HT1080 (cell line): ENCODE measurements at places on chromosomes 12 and 14. TPM values are rescaled to one million over a fixed set of nuclear protein-coding genes. Genes with fewer than 3 reads are reported as not detected.

TOMM20L gene
- total RNA-seq, result not detected in 2 replicates

TGM1 gene
- 0.76 and 1.4 TPM in 2 replicates for total RNA-seq

RPL10L gene
- not detected in 2 replicates for total RNA-seq

CD163L1 gene
- total RNA-seq, result 3.0 and 6.0 TPM in 2 replicates

SLC25A21 gene
- total RNA-seq, result 0.13 and 0.37 TPM in 2 replicates

SYNDIG1L gene
- not detected in 2 replicates for total RNA-seq

OLR1 gene
- not detected in 2 replicates for total RNA-seq

P2RX7 gene
- total RNA-seq, result not detected in 2 replicates

NRXN3 gene
- 0.67 and 1.2 TPM in 2 replicates for total RNA-seq

RIPK3 gene
- 0.08 TPM in 1 of 2 replicates, not detected in the other for total RNA-seq

HNRNPC gene
- 1,396 and 1,870 TPM in 2 replicates for total RNA-seq

MANSC1 gene
- total RNA-seq, result 0.73 and 3.4 TPM in 2 replicates

REM2 gene
- total RNA-seq, result not detected in 2 replicates

FAM90A1 gene
- not detected in 2 replicates for total RNA-seq

DDHD1 gene
- 7.3 and 8.3 TPM in 2 replicates for total RNA-seq

ZNF664 gene
- total RNA-seq, result 46.8 and 55.4 TPM in 2 replicates

PIWIL1 gene
- total RNA-seq, result not detected in 2 replicates

GPX2 gene
- not detected in 2 replicates for total RNA-seq

KCNK13 gene
- total RNA-seq, result 0.13 and 0.45 TPM in 2 replicates

BEGAIN gene
- total RNA-seq, result 0.33 and 0.35 TPM in 2 replicates

AMHR2 gene
- total RNA-seq, result 0.27 TPM in 1 of 2 replicates, not detected in the other

IL31 gene
- not detected in 2 replicates for total RNA-seq

GLI1 gene
- 0.60 and 4.0 TPM in 2 replicates for total RNA-seq

SLC6A15 gene
- 24.5 and 26.6 TPM in 2 replicates for total RNA-seq

TMEM30B gene
- total RNA-seq, result not detected in 2 replicates

COX8C gene
- total RNA-seq, result not detected in 2 replicates

DNAJC22 gene
- 8.3 and 9.1 TPM in 2 replicates for total RNA-seq

PELI2 gene
- 1.2 and 2.1 TPM in 2 replicates for total RNA-seq

ANKRD33 gene
- not detected in 2 replicates for total RNA-seq

JAG2 gene
- total RNA-seq, result 0.47 and 0.48 TPM in 2 replicates

FOXA1 gene
- 2.7 and 3.2 TPM in 2 replicates for total RNA-seq

TCL1B gene
- not detected in 2 replicates for total RNA-seq

CKAP4 gene
- 66.0 and 83.0 TPM in 2 replicates for total RNA-seq

CLEC2A gene
- not detected in 2 replicates for total RNA-seq
